ENCODE measurements at places on chromosomes 12 and 14.

DNA sequence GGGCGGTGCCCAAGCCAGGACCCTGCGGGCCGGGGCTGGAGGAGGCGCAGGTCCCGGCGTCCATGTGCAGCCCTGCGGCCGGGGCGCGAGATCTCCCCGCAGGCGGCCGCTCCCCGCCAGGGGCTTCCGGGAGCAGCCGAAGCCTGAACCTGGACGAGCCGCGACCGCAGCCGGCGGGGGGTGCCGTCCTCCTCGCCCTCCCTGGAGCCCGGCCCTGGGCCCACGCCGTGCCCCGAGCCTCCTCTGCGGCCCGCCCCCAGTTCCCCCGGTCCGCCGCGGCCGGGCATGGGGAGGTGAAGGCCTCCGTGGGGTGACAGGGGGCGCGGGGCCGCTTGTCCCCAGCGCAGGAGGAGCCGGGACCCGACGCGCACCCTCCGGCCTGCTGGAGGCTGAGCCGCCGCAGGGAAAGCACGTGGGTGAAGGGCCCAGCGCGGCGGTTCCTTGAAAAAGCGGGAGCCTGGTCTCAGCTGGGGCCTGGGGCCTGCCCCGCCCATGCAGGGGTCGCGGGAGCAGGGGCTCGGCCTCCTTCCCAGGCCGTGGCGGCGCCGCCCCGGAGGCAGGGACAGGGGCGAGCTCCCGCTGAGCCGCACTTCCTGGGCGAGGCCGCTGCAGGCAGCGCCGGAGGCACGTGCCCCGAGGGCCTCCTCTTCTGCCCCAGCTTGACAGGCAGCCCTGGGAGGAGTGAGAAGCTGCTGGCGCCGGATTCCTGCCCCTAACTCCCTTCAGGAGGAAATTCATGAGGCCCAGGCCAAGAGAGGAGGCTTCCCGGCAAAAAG lies 55.6 kb upstream of the PPP2R5C start:
- peak; percentile 72 for DNase-seq

DNA sequence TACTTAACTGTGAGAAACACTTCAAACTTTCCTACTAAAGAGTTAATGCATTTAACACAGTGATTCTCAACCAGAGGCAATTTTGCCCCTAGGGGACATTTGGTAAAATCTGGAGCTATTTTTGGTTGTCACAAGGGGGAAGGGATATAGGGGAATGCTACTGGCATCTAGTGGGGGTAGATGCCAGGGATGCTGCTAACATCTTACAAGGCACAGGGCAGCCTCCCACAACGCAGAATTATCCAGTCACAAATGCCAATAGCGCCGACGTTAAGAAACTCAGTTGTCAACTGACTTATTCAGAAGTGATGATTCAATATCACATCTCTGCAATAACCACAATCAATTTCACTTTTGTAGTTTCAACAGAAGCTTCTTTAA lies 2.0 kb downstream of the EEA1 start:
- peak; percentile 22 for DNase-seq

DNA sequence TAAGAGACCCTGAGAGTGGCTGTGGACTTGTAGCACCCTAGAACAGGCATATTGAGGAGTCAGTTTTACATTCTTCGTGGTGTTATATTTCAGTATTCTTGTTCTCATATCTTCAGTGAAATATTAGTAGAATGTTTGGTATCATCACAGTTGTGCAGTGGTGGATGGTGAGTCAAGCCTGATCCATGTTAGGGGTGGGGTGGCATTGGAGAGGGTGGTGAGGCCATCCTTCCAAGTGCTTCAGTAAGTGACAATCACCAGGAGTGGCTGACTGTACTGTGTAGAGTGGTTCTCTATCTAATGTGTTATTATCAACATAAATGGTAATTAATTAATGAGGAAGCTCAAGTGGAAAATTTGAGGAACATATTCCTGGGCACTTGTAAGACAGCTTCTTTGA lies 197.7 kb upstream of the SLC16A7 start:
- DNase-seq: no peak

DNA sequence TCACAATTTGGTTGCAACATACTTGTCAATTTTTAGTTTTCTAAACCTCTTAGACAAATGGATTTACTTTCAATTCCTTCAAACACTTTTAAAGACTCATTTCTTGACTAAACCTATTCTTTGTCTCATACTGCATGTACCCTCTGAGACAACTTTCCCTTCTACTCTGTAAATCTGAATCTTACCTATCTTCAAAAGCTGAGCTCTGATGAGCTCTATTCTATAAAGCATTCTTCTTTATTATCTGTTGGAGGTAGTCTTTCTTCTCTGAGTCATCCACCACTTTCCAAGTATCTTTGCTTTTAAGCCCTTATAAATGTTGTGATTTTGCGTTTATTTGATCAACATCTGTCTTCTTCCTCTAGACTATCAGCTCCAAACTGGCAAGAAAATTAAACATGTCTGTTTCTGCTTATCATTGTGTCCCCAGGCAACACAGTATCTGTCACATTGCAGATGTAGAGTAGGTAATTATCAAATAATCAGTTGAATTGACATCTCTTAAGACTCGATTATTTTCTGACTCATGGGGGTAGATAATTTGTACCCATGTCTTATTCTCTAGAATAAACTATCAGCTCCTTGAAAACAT lies 265.6 kb upstream of the FAR2 start:
- DNase-seq: no peak

- DNase-seq: no peak
Measured at GRCh38 chr12:122982963-122983788, 2.7 kb downstream of the ARL6IP4 start.

DNA sequence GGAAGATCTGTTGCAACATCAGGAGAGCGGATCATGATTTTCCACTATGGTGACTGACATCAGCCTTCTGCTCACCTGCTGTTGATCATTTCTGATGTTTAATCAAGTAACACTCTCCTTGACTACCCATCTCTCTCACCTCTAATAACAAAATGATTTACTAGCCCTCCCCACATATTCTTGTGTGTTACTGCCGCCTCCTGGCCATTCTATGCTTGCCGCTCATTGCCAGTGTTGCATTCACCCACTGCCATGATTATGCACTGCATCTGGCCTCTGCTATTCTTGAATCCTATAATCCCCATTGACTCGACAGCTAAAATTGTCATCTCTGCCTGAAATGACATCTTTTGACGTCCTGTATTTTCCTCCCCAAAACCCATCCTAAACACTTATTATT lies 113.8 kb downstream of the RERGL start:
- DNase-seq: no peak

- no peak for DNase-seq
Measured at GRCh38 chr12:78331753-78332152, 501.1 kb downstream of the NAV3 start.

GRCh38 chr12:28161697-28162096 lies 28.6 kb upstream of the CCDC91 start:
- DNase-seq: no peak

- DNase-seq: no peak
Measured at GRCh38 chr12:27555925-27556778, 32.1 kb downstream of the PPFIBP1 start.

DNA sequence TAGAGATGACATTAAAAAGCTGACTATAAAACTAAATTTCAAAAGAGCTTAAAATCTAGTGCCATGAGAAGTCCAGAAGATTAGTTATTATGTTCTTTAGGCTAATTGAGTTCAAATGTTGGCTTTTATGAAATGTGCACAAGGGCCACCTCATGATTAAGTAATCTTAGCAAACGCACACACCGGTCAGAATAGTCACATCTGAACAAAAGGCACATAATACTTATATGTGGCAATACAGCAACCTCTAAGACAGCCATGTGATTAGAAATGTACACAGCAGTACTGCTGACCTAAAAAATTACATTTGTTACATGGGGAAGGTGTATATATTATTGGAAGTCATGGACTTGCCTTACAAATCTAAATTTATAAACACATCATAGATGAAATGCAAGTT lies 344.7 kb upstream of the GARIN6 start:
- DNase-seq: no peak

GRCh38 chr14:65658202-65658601 lies 245.7 kb downstream of the FUT8 start:
- DNase-seq: no peak

GRCh38 chr14:78950649-78951048 lies 780.5 kb downstream of the NRXN3 start:
- no peak for DNase-seq

- DNase-seq: no peak
Measured at GRCh38 chr14:22200977-22201605, 387.9 kb downstream of the DAD1 start.

DNA sequence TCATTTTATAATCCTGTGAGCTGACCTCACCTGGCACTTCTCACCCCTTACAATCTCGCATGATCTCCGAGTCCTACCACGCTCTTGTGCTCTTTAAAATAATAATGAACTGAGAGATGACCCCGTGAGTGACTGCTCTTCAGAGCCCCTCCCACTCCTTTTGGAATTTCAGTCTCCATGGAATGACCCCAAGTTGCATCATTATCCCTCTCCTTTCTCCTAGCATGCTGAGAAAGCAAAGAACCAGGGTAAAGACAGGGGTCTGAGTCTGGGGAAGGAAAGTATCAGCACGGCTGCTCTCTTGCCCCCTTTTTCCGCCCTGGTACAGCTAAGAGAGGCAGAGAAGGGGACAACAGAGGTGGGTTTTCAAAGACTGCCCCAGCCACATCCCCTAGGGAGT lies 178.3 kb upstream of the PLEKHA5 start:
- no peak for DNase-seq

DNA sequence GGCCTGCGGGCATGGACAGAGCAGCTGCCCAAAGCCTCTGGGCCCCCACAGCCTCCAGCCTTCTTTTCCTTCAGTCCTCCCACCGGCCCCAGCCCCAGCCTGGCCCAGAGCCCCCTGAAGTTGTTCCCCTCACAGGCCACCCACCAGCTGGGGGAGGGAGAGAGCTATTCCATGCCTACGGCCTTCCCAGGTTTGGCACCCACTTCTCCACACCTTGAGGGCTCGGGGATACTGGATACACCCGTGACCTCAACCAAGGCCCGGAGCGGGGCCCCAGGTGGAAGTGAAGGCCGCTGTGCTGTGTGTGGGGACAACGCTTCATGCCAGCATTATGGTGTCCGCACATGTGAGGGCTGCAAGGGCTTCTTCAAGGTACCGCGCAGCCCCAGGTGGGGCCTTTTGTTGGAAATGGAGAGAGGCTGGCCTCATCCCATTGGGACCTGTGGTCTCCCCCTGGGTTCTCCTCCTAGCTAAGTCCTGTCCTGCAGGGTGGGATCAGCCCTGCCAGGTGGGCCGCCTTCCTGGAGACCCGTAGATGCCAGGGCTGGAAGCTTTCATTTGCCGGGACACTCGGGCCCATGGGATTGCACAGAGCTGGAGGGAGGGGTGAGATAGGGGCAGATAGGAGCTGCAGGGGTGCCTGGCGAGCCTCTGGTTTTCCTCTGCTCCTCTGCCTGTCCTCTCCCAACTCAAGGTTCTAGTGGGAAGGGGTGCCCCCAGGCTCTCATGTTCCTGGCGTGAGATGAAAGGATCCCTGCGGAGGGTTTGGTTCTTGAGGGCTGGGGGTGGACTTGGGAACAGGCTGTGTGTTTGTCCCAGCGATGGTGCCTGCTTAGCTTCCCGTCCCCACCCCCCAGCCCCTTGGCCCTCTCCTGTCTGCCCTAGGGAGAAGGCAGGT lies 3.8 kb downstream of the NR4A1 start:
- no peak for DNase-seq

- no peak for DNase-seq
Measured at GRCh38 chr14:71327691-71328090, 420.4 kb downstream of the PCNX1 start.

DNA sequence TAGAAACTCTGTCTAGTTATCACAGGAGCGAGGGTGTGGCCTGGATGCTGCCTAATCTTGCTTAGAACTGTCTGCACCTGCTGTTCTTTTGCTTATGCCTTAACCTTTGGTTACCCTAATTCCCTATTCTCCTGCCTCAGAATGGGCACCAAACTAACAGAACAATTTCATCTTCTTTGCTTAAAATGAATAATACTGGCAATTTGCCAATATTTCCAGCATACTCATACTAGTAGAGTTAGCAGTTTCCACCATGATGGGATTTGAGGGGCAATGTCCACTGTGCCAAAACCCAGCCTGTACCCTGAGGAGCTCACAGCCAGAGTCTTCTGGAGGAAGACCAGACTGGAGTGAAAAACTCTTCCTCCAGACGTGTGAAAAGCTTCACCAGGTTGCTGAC lies 136.4 kb downstream of the RPS29 start:
- no peak for DNase-seq

GRCh38 chr12:39986674-39987073 lies 119.2 kb downstream of the SLC2A13 start:
- DNase-seq: no peak

DNA sequence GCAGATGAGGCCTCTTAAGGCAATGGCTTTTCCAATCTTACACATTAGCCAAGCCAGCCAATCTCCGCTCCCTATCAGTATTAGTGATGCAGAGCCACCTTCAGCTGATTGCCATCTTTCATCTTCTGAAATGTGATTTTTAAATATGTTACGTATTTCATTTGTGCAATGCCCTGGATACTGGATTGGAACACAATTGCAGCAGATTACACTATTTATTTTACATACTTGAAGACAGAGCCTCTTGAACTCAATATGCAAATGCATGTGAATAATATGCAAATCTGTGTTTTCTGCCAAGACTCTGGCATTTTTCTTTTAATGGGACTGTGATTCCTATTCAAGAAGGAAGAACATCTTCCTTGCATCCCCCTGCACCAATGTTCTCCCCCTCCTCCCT lies 90.5 kb downstream of the GRIN2B start:
- DNase-seq: no peak
